ENCODE measurements at places on chromosomes 6 and 20. TPM values are rescaled to one million over a fixed set of nuclear protein-coding genes. Genes with fewer than 3 reads are reported as not detected.

Gene CLDN20
- total RNA-seq = not detected

Gene SPATS1
- not detected for total RNA-seq

Gene UNC5CL
- 0.09 TPM for total RNA-seq

Gene ZNF311
- total RNA-seq = 0.17 TPM

Gene SLC22A1
- 0.09 TPM for total RNA-seq
